ENCODE measurements at places on chromosomes 1 and 21.

DNA sequence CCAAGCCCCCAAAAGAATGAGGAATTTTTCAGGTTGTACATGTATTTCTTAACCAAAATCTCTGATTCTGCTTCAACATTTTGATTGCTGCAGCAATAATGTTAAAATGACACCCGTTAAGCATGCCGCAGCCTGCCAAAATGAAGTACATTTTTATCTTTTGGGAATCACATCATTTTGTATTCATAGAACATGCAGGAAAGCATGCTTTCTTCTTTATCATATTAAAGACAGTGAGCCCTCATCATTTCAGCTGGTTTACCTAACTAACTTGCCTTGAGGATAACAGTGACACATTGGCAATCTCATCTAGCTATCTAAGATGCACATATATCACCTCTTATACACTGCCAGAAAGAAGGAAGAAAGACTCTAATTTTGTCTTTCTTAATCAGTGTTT, 299.2 kb downstream of the LTN1 start:
- DNase-seq, result no peak

DNA sequence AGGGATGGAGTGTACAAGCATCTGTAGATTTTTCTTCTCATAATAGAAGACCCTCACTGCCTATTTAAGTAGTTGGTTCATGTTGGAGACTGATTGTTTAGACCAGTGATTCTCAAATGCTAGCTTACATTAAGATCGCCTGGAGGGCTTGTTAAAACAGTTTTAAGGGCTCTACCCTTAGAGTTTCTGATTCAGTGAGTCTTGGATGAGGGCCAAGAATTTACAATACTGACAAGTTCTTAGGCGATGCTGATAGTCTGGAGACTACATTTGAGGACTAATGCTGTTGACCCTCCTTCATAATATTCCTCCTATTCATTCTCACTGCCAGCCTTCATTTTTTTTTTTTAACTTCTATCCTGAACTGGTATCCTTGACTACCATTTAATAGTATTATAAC, 15.2 kb upstream of the AGO3 start:
- no peak for DNase-seq

- DNase-seq, result no peak
Observed at GRCh38 chr1:46180082-46180616, 3.9 kb upstream of the P3R3URF start.

DNA sequence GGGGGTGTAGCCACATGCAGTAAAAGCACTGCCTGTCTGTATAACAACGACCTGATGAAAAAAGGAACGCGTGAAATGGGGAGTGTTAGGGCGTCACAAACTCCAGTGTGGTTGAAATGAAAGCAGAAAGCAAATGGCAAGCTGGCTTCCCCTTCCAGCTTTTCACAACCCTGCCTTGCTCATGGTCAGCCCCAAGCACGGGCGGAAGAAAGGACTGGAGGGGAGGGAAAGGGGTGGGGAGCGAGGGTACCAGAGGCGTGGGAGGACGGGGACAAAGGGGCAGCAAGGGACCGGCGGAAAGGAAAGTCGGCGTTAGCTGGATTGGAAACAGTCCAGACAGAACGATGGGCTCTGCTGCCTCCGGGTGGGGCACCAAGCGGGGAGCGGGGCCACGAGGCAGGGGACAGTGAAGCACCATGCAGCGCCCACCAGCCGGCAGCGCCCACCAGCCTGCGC, 9.6 kb downstream of the VPS26C start:
- peak; percentile 88 for DNase-seq

GRCh38 chr1:111906816-111907215, 82.7 kb downstream of the KCND3 start:
- DNase-seq, result no peak

DNA sequence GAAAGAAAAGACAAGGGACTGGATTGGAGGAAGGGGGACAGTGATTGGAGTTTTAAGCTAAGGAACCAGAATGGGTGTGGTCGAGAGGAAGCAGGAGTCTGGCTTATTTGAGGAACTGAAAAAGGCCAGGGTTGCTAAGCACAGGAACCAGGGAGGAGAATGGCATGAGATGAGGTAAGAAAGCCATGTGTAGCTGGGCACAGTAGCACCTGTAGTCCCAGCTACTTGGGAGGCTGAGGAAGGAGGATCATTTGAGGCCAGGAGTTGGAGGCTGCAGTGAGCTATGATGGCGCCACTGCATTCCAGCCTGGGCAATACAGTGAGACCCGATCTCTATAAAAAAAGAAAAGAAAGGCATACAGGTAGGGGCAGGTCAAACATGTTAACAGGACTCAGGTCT, 8.1 kb upstream of the KHDRBS1 start:
- peak; percentile 86 for DNase-seq

- no peak for DNase-seq
Observed at GRCh38 chr21:46117586-46118315, 19.8 kb downstream of the COL6A2 start.

- no peak for DNase-seq
Observed at GRCh38 chr1:44002165-44002564, 10.8 kb downstream of the CCDC24 start.

GRCh38 chr1:157519451-157519850, 32.9 kb downstream of the FCRL5 start:
- DNase-seq, result no peak

DNA sequence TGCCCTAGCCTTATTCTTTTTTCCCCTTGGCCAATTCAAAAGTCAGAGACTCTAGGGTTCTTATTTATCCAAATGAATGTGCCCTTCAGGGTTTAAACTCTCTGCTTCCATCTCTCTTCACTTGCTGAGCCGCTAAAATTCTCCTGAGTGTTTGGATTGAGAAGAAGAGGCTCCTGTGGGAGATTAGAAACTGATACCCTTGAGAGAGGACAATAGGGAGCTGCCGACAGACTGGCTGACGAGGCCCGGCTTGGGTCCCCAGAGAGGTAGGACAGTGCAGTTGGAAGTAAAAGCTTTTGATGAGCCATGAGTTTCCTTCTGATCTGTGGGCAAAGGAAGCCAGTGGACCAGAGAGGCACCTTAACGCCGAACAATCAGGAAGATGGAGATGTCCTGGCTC, 41.3 kb upstream of the UBE2U start:
- DNase-seq, result no peak

DNA sequence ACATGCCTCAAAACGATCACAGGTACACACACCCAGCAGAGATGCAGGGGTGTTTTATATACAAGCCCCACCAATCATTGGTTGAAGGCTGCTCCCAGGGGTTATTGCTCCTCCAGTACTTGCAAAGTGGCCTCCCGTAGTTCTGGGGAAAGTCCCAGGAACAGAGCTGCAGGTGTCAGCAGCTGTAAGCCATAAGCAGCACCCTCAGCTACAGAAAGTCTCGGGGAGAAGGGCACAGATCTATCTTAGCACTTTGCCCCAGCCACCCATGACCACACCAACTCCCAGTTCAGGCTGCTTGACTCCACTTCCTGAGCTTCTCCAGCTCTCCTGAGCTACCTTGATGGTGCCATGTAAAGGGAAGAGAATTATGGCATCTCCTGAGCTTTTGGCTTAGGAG, 222.7 kb upstream of the GJB5 start:
- DNase-seq, result no peak

DNA sequence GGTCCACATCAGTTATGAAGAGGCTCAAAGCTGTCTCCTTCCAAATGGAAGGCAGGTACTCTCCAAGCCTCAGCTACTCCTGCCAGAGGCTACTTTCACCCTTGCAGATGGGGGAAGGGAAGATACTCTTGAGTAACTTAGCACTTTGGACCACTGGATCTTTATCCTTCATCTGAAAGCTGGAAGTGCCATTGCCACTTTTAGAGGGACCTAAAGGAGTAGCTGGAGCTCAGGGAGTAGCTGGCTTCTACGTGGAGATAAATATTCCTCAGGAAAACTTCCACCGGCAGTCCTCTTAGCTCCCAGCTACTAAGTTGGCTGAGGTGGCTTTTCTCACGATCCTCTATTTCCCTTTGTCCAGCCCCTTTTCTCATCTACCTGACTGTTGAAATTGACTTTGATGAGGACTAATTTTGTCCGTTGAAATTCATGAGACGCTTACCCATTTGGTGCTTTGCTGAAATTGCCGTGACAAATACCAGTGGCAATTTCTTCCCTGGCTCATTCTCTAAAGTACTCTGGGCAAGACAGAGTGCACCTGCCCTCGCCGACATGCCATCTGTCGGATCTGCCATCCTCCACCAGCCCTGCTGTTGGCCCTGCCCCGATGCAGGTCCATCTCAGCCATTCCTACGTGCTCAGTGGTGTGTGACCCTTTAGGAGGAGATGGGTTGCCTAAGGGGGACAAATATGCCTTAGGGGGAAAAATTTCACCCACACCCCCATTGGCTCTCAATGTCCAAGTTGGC, 13.6 kb downstream of the IGSF21 start:
- DNase-seq, result no peak

DNA sequence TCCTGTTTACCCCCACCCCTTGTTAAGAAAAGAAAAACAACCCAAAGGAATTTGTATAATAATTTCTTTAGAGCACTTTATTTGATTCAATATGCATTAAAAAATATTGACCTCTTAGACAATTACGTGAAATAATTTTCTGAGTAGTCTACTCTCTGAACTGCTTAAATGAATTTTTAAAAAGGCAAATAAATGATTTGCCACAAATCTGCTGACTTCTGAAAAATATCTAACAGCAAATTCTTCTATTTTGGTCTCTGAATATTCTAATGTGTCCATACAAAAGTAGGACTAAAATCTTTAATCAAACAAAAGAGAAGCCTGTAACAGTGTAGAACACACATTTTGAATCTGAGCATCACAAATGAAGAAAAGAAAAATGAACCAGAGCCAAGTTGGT, 115.1 kb downstream of the TRIM33 start:
- no peak for DNase-seq

DNA sequence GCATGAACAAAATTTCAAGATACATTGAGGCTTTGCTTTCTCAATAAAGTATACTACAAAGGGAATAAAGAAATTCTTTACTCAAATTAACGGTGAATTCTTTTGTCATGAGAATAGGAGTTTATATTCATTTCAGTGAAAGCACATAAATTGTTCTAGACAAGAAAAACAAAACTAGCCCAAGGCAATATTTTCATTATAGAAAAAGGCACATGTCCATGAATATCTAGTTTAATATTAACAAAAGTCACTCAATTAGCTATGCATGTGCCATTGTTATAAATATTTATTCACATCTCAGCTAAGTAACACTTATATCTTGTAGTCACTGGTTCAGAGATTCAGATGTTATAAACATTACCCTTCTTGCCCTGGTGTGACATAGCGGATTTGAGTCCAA, 369.3 kb downstream of the GPATCH2 start:
- no peak for DNase-seq

DNA sequence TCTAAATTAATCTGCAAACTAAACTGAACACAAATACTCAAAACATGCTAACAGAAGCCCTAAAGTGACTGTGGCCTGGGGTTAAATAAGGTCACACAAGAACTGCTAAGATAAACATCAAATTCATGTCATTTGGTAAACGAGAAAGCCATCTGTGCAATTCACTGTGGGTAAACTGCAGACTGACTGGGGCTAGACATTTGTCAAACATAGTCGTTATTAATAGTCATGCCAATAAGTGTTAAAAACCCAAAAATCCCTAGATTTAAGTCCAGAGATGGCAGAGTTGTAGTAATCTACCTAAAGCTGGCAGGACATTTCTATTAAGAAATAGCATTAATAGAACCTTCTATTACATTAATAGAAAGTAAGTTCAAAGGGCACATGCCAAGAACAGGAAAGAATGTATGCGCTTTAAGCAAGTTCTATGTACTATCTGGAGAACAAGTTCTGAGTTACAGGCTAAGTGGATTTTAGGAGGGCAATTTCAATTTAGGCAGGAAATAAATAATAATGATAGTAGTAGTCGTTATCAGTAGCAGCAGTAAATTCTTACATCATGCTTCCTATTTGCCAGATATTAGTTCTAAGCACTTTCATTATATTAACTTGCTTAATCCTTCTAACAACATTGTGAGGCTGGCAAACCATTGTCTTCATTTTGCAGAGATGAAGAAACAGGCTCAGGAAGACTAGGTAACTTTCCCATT, 8.6 kb downstream of the EDEM3 start:
- DNase-seq, result no peak

DNA sequence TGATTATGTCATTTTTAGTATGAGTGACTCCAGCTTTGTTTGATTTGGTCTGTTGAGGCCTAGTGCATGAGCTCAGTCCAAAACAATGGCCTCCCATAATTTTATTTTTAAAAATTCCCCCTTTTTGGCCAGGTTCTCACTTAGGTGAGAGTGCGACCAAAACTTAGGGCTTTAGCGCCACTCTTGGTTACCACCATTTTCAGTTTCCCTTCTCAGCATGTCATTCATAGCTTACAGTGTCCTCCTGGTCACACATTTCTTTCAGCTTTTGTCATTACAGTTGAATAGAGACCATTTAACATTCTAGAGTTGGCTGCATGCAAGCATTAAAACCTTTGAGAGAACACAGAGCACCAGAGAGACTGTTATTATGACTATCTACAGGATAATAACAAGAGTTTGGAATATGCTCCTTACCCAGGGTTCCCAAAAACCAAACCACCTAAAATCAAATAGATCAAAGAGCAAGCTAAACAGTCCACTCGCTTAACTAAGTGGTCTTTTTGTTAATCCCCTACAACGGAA, 85.4 kb downstream of the TLR5 start:
- no peak for DNase-seq

GRCh38 chr1:52266507-52266906, 99.5 kb downstream of the CC2D1B start:
- DNase-seq, result no peak

- DNase-seq, result peak; percentile 10
Observed at GRCh38 chr1:115642168-115643072, 650 bp downstream of the VANGL1 start.

DNA sequence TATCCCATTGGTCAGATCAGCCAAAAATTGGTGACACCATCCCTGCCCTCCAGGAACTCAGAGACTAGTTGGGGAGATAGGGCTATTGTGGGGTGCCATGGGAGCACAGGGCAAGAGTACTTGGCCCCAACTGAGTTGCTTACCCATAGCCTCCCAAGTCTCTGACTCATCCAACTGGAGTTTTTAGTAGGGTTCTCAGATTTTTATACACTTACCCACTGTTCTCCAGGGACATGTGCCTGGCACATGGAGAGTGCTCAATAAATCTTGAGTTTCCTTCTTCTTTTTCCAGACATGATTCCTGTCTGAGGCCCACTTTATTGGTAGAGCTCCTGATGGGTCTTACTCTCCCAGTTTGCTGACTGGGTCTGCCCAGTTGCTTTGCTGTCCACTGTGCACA, 56.7 kb downstream of the OVGP1 start:
- no peak for DNase-seq

DNA sequence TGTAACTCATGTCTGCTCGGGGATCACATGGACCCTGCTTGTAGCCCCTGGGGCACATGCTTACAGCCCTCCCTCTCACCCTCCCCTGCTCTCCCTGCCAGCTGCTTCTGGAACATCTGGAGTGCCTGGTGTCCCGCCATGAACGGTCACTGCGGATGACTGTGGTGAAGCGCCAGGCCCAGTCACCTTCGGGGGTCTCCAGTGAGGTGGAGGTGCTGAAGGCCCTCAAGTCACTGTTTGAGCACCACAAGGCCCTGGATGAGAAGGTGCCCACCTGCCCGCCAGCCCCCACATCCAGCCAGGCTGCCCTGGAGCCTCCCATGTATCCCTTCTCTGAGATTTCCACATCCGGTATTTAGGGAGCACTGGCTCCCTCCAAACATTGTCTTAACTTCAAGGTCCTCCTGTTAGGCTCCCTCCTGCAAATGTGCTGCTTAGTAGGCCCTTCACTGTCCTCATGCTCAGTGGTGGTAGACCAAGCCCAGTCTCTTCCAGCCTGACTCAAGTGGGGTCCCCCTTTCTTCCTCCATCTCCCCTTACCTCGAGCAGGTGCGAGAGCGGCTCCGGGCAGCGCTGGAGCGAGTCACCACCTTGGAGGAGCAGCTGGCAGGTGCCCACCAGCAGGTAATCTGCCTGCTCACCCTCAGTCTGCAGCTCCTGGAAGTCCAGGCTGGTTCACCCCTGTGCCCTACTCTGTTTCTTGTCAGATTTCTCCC, 17.7 kb downstream of the PPFIA4 start:
- DNase-seq, result no peak
